ENCODE measurements at places on chromosomes 12 and 14. TPM values are rescaled to one million over a fixed set of nuclear protein-coding genes. Genes with fewer than 3 reads are reported as not detected.

CLEC12A gene
- total RNA-seq, result not detected

DEGS2 gene
- not detected for total RNA-seq

BATF gene
- not detected for total RNA-seq

KITLG gene
- 24.1 TPM for total RNA-seq

DLK1 gene
- total RNA-seq, result not detected

MON2 gene
- 35.5 TPM for total RNA-seq

SRRM4 gene
- total RNA-seq, result not detected

AHSA1 gene
- total RNA-seq, result 139 TPM

ASCL1 gene
- total RNA-seq, result not detected

MYG1 gene
- total RNA-seq, result 40.4 TPM

NEDD1 gene
- total RNA-seq, result 27.6 TPM

DNAL1 gene
- 6.7 TPM for total RNA-seq
